ENCODE measurements at places on chromosomes 5 and 9. TPM values are rescaled to one million over a fixed set of nuclear protein-coding genes. Genes with fewer than 3 reads are reported as not detected.
A peak's percentile ranks its signal among the peaks of the same experiment; 100 is the strongest.

The NR5A1 gene
- total RNA-seq = 0.25 TPM

The C9orf152 gene
- total RNA-seq = not detected

The HACD4 gene
- 3.0 TPM for total RNA-seq

DNA sequence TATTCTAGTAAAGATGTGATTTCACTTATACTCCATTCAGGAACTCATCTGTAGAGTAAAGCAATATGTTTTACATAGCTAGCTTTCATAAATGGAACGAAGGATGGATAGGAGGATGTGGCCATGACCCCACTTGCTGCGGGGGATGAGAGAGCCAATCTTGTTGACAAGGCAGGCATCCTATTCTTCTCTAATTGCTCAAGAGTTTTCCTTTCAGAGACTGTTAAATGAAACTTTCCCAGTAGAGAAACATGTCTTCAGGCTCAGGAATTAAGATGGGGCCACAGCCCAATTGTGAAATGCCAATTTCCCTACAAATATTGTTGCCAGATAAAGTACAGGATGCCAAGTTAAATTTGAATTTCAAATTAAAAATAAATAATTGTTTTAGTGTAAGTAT lies 196.2 kb upstream of the TUT7 start:
- no peak overlapping the region for H3K4me3 ChIP-seq
- H3K36me3 ChIP-seq = no peaks in the 10 kb centered on the region
- no peaks in the 10 kb centered on the region for H3K4me1 ChIP-seq
- H3K27me3 ChIP-seq = peaks cover 6% of the 10 kb centered on the region

DNA sequence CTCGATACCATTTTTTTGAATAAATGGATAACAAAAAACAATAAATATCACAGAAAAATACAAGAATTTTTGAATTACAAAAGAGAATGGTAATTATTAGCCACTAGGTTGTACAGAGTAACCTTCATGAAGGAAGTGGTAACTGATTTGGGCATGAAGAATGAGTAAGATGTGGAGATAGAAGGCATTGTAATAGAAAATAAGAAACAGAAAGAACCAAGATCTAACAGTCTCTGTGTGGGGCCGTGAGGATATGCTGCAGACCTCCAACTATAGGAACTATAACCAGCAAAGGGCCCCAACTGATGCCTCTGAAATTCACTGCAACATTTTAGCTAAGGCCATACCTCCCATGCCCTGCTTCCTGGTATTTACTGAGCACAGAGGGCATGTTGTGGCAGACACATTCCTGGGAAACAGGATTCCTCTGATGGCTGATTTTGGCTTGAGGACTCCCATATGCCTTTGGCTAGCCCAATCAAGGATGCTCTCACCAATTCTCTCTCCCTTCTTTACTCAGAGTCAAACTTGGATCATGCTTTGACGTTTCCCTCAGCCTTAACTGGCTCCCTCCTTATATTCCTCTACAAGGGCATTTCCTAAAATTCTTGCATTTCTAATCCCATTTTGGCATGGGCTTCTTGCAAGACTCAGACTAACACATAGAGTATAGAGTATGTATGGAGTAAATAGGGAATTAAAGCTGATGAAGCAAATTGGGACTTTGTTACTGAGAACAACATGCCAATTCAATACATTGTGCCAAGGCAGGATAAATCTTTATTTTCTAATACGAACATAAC lies 208.9 kb downstream of the PDE4D start:
- H3K4me1 ChIP-seq = peaks cover 25% of the 10 kb centered on the region
- H3K36me3 ChIP-seq = peaks cover 22% of the 10 kb centered on the region
- no peak overlapping the region for H3K4me3 ChIP-seq
- no peaks in the 10 kb centered on the region for H3K27me3 ChIP-seq

- H3K36me3 ChIP-seq = peaks cover 37% of the 10 kb centered on the region
- H3K4me3 ChIP-seq = no peak overlapping the region
- DNase-seq = no peak
- H3K27me3 ChIP-seq = no peaks in the 10 kb centered on the region
Observed at GRCh38 chr9:85859765-85860164, 81.2 kb upstream of the NAA35 start.

The SLC36A2 gene
- total RNA-seq = not detected

- H3K4me3 ChIP-seq = no peak overlapping the region
- H3K36me3 ChIP-seq = peaks cover 14% of the 10 kb centered on the region
- peaks cover 35% of the 10 kb centered on the region for H3K4me1 ChIP-seq
- peak overlapping the region; percentile 19 for H3K27ac ChIP-seq
Observed at GRCh38 chr9:124665391-124666058, 105.6 kb downstream of the NR6A1 start.

DNA sequence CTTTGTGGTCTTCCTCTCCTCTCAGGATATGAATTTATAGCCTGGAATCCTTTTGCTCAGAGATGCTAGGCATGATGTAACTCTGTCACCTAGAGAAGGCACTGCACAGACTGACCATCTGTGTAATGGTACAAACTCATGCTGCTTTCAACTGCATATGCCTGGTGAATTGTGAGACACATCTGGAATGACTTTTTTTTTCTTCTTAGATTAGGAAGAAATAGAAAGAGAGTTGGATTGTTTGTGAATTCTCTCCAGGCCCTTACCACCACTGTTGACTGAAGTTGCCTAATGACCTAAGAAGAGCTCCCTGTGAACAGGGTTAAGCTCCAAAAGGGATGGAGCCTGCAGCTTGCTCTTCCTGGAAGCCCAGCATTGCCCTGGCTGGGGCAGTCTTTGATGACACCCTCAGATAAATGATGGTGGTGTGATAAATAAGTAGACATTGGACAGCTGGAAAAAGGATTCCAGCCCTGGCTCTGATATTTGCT lies 47.8 kb upstream of the TRIM32 start:
- H3K27me3 ChIP-seq = peaks cover 34% of the 10 kb centered on the region
- no peak for DNase-seq
- H3K4me3 ChIP-seq = no peak overlapping the region
- H3K27ac ChIP-seq = no peak overlapping the region

DNA sequence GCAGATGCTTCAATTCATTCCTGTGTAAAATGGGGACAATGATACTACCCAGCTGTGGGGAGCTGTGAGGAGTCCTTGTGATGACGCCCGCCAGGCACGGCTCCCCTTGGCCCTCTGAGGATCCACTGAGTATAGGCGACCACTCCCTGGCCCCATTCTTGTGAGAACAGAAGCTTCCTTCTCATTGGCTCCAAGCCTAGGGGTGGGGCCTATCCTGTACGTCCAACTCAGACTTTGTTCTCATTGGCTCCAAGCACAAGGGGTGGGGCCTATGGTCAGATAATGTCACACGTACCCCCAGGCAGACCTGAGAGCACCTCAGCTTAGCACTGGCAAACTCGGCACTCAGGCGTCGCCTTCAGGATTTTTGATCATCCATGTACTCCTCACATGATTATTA lies 232.9 kb upstream of the MVB12B start:
- no peak overlapping the region for H3K4me3 ChIP-seq
- no peak overlapping the region for H3K27ac ChIP-seq
- H3K27me3 ChIP-seq = peaks cover 38% of the 10 kb centered on the region
- DNase-seq = no peak

DNA sequence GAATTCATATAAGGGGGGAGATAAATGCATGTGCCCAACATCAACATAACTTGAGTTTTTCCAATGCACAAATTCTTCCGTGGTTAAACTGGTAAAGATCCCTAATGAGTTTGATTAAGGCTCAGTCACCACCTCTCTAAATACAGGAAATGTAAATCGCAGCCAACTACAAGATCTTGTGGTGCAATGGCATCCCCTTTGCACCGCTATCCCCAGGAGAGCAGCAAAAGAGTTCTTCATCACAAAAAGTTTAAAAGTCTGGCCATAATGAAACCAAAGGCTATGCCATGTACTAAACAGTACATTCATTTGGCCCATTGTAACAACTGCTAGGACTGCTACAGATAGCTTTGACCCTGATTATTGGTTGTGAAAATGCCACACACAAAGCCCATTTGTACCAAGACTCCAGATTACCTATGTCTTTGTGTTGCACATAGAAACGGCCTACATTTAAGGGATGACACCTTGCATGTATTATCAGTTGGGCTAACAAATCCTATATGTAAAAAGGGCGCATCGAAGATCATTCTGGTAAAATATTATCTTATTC lies 44.5 kb downstream of the ZNF608 start:
- no peak overlapping the region for H3K27ac ChIP-seq
- no peak for DNase-seq
- H3K4me3 ChIP-seq = no peak overlapping the region
- no peaks in the 10 kb centered on the region for H3K27me3 ChIP-seq
- H3K4me1 ChIP-seq = peaks cover 91% of the 10 kb centered on the region

- H3K27ac ChIP-seq = peak overlapping the region; percentile 19
- H3K4me3 ChIP-seq = no peak overlapping the region
- no peaks in the 10 kb centered on the region for H3K27me3 ChIP-seq
- DNase-seq = no peak
- no peaks in the 10 kb centered on the region for H3K36me3 ChIP-seq
Observed at GRCh38 chr5:68354315-68354714, 138.8 kb downstream of the PIK3R1 start.

- H3K27me3 ChIP-seq = no peaks in the 10 kb centered on the region
- peaks cover 31% of the 10 kb centered on the region for H3K36me3 ChIP-seq
- no peak overlapping the region for H3K27ac ChIP-seq
- no peak for DNase-seq
- peaks cover 7% of the 10 kb centered on the region for H3K4me1 ChIP-seq
Observed at GRCh38 chr9:14710804-14711203, 11.7 kb downstream of the CER1 start.

- no peaks in the 10 kb centered on the region for H3K27me3 ChIP-seq
- DNase-seq = no peak
- H3K27ac ChIP-seq = no peak overlapping the region
- peaks cover 15% of the 10 kb centered on the region for H3K36me3 ChIP-seq
Observed at GRCh38 chr5:72256536-72256935, 63.5 kb downstream of the MRPS27 start.

DNA sequence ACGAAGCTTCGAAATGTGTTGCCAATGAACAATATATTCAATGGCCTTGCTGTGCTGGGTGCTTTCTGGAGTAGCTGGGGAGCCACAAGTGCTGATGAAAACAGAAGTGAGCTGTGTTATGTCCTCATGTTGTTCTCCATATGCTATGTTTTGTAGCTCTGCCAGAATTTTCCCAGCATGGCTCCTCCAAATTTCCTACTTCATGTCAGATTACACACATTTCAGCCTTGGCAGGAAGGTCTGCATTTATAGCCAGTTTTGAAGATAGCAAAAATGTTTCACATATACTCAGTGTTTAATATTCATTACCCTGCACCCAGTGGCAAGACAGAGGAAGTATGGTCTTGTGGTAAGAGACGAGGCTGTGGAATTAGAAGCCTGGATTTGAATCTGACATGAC lies 22.6 kb upstream of the NMUR2 start:
- H3K36me3 ChIP-seq = no peaks in the 10 kb centered on the region
- H3K27ac ChIP-seq = no peak overlapping the region
- H3K4me1 ChIP-seq = no peaks in the 10 kb centered on the region
- H3K27me3 ChIP-seq = peaks cover 2% of the 10 kb centered on the region
- no peak for DNase-seq

Data from mesothelial cell of epicardium (in vitro differentiated cells).